ENCODE measurements at places on chromosomes 7 and 10.

- peak; percentile 61 for DNase-seq
Observed at GRCh38 chr7:101017064-101017777, 2.7 kb upstream of the MUC17 start.

- DNase-seq: no peak
Observed at GRCh38 chr10:105274556-105275070, 633.5 kb downstream of the SORCS3 start.

DNA sequence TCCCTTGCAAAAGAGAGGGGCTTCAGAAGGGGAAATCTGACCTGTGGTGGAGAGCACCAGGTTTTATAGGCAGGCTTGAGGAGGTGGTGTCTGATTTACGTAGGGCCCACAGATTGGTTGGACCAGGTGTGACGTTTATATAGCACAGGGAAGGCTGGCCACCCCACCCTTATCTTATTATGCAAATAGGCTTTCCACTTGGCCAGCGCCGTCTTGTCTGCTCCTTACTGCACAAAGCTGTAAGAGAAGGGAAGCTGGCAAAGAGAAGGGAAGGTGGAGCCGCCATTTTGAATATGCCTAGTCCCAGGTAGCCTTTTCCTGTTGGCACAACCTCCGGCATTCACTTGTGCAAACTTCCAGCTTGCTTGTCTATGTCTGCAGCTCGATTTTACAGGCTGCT is 221.4 kb downstream of the GATA3 start:
- no peak for DNase-seq

GRCh38 chr7:80740778-80741545 is 102.5 kb downstream of the CD36 start:
- no peak for DNase-seq

DNA sequence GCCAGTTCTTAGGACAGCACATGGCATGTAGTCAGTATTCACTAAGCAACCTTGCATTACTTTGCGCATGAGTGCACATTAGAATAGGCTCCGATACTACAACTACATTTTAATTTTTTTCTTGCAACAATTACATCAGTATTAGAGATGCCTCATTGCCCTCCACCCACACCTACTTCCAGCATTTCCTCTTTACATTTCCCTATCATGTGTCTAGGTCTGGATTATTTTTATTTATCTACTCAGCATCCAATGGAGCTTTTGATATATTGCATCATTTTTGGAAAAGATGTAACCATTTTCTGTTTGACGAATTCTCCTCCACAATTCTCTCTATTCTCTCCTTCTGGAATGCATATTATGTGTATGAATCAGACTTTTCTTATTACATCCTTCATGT is 258.2 kb upstream of the GLI3 start:
- no peak for DNase-seq

- DNase-seq: no peak
Observed at GRCh38 chr7:55160539-55160938, 141.7 kb downstream of the EGFR start.

DNA sequence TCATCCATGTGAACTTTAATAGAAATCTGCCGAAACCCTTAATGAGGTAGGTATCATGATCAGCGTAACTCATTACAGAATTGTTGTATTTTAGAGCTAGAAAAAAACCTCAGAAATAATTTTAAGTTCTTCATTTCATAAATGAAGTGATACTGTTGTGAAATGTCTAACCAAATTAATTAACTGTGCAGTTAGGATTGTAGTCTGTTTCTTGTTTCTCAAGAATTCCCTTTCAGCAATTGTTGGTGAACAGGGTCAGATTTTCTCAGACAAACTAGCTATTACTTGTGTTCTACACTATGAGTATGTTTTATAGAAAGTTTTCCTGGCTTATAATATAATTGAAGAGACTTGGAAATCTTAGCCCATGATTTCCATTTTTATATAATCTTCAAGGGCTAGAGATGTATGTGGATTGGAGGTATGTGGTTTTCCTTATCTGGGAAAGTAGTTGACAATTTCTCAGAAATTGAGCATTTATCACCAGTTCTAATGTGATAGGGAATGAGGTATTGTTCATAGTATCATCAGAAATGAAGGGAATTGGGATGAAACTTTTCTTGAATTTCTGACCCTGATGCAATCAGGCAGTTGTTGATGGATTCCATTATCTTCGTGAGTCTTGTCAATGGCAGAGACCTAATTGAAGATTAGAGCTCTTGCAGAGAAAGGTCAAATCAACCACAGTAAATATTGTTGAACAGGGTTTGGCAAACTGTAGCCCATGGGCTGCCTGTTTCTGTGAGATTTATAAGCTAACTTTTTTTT is 55.0 kb downstream of the ST7 start:
- DNase-seq: no peak
